NCI-H1930 (cell line): ENCODE measurements at places on chromosomes 12 and 14.

- DNase-seq = no peak
Measured at GRCh38 chr14:24427537-24428508, 1.6 kb downstream of the CBLN3 start.

- no peak for DNase-seq
Measured at GRCh38 chr12:68267892-68268396, 14.5 kb upstream of the IL22 start.

GRCh38 chr12:50212071-50212467 is 44.9 kb upstream of the CERS5 start:
- DNase-seq = no peak

DNA sequence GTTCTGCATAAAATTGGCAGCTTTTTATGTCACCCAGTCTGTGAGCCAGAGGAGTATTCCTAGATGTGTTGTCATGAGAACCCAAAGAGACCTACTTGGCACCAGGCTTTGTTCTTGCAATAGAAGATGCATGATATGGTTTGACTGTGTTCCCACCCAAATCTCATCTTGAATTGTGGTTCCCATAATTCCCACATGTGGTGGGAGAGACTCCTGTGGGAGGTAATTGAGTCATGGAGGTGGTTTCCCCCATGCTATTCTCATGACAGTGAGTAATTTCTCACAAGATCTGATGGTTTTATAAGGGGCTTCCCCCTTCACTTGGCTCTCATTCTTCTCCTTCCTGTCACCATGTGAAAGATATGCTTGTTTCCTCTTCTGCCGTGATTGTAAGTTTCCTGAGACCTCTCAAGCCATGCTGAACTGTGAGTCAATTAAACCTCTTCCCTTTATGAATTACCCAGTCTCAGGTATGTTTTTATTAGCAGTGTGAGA is 572.0 kb upstream of the ATP2B1 start:
- DNase-seq = no peak

DNA sequence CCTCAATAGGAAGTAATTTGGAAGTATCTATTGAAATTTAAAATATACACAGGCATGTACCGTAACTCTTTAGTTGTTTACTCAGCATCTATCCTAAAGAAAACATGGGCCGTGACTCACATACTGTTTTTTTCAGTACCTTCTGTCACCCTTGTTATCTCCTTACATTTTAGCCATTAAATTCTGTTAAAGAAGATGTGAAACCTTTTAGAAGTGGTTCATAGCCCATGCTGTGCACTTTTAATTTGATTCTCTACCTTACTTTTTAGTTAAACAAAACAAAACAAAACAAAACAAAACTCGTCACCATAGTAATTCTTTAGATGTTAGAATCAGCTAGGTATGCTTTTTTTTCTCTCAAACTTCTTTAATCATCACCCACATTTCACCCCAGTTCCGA is 494.4 kb upstream of the RGS6 start:
- DNase-seq = no peak

GRCh38 chr12:99847936-99848335 is 136.8 kb downstream of the ANKS1B start:
- DNase-seq = no peak

- DNase-seq = no peak
Measured at GRCh38 chr14:68157971-68158371, 338.4 kb downstream of the RAD51B start.

DNA sequence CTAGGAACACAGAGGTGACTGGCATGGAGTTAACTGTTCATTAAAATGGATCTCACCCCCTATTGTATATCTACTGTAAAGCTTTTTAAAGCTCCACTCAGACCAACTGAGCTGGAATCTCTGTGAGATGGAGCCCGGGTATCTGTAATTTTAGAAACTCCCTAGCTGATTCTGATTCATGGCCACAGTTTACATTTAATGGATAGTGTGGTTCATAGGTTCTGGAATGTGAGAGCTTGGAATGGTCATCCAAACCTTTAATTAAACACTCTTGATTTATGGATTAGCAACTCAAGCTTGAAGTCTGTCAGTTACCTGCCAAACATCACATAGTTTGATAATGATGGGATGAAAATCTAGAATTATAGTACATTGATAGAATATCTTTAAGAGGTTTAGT is 183.8 kb downstream of the SLC25A21 start:
- DNase-seq = no peak

GRCh38 chr12:93429852-93430251 is 11.9 kb downstream of the UBE2N start:
- no peak for DNase-seq

DNA sequence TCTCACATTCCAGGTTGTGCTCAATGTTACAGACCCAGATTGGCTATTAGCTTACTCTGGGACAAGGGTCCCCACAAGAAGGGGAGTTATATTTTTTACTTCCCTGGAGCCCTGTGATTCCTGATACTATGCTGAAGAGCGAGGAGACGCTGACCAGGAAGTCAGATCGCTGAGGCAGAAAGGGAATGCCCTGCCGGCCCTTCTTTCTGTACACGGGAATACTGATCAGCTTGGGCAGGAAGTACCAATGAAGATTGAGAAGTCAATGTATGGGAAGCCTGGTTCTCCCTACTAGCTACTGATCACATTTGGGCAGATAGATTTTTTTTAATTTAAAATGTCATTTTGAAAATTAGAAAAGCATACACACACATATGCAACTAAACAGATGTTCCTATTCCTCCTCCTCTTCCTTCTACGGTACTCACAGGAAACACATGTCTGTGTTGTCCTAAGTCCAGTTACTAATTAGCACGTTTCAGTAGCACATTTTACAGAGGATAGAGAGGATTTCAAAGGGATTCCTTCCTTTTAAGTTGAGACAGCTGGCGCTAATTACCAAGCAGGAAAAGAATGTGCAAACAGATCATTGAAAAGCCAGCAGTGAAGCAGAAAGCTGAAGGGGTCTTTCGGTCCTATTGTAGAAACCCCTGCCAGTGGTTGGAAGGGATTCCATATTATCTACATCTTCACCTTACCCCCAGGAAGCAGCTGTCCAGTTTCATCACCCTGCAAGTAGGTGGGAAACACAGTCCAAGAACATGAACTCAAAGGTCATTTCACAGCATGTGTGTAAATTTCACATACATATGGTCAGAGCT is 292.4 kb downstream of the DUSP6 start:
- no peak for DNase-seq

- no peak for DNase-seq
Measured at GRCh38 chr12:100114574-100114973, 28.1 kb downstream of the BLTP3B start.

GRCh38 chr12:9347328-9348127 is 139.3 kb upstream of the PZP start:
- DNase-seq = no peak

GRCh38 chr14:22971152-22971551 is 11.2 kb downstream of the AJUBA start:
- no peak for DNase-seq

GRCh38 chr12:20211981-20212421 is 156.3 kb upstream of the PDE3A start:
- DNase-seq = no peak
